Spleen (tissue), 13 donors: ENCODE measurements at places on chromosomes 6 and 20. TPM values are rescaled to one million over a fixed set of nuclear protein-coding genes. Genes with fewer than 3 reads are reported as not detected.

- no peak overlapping the region for H3K4me3 ChIP-seq
- H3K27me3 ChIP-seq, result no peaks in the 10 kb centered on the region
- peaks cover 3% of the 10 kb centered on the region for H3K4me1 ChIP-seq
These were observed 214.3 kb upstream of the MARCKS start for GRCh38 chr6:113642714-113643406.

- H3K27me3 ChIP-seq, result no peaks in the 10 kb centered on the region
- H3K27ac ChIP-seq, result no peak overlapping the region
- DNase-seq, result no peak
These were observed 470.4 kb upstream of the SLC35B3 start for GRCh38 chr6:8905757-8906156.

DNA sequence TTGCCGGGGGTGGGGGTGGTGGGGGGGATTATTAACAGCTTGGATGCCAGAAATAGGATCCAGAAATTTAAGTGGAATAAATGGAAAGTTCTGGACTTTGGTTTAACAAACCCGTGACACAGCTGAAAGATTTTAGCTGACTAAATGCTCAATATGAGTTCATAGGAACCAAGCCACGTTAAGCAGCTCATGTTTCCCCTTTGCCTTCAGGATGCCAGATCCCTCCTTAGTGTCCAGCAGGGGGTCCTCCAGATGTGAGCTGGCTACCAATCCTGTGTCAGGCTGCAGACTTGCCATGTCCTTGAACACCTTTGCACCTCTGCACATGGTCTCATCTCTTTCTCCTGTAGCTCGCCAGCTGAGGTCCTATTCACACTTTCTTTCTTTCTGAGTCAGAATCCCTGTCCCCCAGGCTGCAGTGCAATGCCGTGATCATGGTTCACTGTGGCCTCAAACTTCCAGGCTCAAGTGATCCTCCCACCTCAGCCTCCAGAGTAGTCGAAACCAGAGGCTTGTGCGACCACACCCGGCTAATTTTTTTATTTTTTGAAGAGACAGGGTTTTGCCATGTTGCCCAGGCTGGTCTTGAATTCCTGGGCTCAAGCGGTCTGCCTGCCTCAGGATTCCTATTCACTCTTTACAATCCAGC is 133.3 kb upstream of the ARMC2 start:
- H3K4me1 ChIP-seq, result peaks cover 5% of the 10 kb centered on the region
- H3K27me3 ChIP-seq, result no peaks in the 10 kb centered on the region
- DNase-seq, result no peak
- H3K27ac ChIP-seq, result no peak overlapping the region
- H3K36me3 ChIP-seq, result no peaks in the 10 kb centered on the region

DNA sequence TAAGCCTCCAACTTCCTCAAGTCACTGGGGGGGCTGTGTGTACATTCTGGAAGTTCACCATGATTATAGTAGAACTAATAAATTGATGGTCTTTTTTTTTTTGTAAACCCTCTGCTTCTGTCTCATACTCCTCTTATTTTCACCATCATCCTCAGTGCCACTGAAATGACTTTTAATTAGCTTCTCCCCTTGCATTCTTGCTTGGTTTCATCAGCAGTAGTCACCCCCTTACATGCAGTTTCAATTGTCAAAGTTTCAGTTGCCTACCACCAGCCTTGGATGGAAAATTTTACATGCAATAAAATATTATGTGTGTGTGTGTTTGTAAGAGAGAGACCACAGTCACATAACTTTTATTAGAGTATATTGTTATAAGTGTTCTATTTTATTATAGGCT is 175.8 kb upstream of the BMP5 start:
- H3K27ac ChIP-seq, result no peak overlapping the region
- H3K36me3 ChIP-seq, result no peaks in the 10 kb centered on the region
- no peaks in the 10 kb centered on the region for H3K4me1 ChIP-seq
- no peak overlapping the region for H3K4me3 ChIP-seq
- no peaks in the 10 kb centered on the region for H3K27me3 ChIP-seq

DNA sequence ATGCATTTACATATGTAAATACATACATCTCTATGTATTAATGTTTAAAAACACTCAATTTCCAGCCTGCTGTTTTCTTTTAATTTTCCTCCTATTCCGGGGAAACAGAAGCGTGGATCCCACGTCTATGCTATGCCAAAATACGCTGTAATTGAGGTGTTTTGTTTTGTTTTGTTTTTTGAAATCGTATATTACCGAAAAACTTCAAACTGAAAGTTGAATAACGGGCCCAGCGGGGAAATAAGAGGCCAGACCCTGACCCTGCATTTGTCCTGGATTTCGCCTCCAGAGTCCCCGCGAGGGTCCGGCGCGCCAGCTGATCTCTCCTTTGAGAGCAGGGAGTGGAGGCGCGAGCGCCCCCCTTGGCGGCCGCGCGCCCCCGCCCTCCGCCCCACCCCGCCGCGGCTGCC is 355 bp upstream of the BMP2 start:
- peaks cover 53% of the 10 kb centered on the region for H3K4me1 ChIP-seq
- no peak for DNase-seq
- H3K36me3 ChIP-seq, result no peaks in the 10 kb centered on the region
- peak overlapping the region; percentile 86 for H3K27ac ChIP-seq

- H3K27me3 ChIP-seq, result no peaks in the 10 kb centered on the region
- H3K4me3 ChIP-seq, result no peak overlapping the region
- H3K27ac ChIP-seq, result no peak overlapping the region
- no peaks in the 10 kb centered on the region for H3K36me3 ChIP-seq
These were observed 256.6 kb downstream of the EYS start for GRCh38 chr6:65450451-65450850.

GRCh38 chr6:56652994-56653393 is 10.3 kb upstream of the DST start:
- DNase-seq, result no peak
- no peaks in the 10 kb centered on the region for H3K36me3 ChIP-seq
- H3K4me3 ChIP-seq, result no peak overlapping the region
- no peak overlapping the region for H3K27ac ChIP-seq

The HSPA1L gene
- 3.2 TPM for total RNA-seq

The TCFL5 gene
- 5.5 TPM for total RNA-seq
